ENCODE measurements at places on chromosomes 4 and X.

GRCh38 chrX:129495900-129496299 is 27.4 kb downstream of the SMARCA1 start:
- no peak for DNase-seq

- DNase-seq = no peak
Observed at GRCh38 chr4:48795108-48795507, 15.0 kb upstream of the FRYL start.

DNA sequence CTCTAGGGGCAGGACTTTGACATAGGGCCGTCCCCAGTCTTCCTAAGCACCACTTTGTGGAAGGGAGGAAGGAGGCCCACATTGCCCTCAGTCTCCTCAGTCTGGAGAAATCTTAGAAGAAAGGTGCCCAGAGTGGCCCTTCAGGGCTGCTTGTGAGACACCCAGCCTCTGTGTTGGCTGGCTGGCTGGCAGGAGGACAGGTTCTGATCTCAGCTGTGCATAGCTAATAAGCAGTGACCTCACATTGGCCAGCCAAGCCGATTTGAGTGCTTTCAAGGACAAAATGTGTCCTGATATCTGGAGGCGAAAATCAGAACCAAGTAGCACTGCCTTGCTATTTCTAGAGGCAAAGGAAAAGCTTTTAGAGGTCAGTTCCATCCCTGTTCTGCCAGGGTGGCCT is 211.5 kb downstream of the BCOR start:
- DNase-seq = no peak

DNA sequence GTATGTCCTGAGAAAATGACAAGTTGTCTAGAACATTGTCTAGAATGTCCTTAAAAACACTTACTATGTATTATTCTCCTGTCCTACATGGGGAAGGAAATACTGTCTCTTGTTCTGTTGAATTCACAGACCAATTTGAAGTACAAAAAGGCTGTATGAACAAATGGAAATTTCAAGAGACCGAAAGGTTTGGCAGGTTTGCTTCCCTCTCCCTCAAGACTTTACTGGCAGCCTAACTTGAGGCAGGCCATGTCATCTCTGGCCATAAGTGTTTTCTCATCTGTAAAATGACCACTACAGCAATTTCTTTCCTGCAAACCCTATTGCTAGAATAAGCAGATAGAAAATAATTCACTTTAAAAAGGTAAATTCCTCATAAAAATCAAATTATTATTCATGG is 191.2 kb upstream of the BMP3 start:
- DNase-seq = no peak

DNA sequence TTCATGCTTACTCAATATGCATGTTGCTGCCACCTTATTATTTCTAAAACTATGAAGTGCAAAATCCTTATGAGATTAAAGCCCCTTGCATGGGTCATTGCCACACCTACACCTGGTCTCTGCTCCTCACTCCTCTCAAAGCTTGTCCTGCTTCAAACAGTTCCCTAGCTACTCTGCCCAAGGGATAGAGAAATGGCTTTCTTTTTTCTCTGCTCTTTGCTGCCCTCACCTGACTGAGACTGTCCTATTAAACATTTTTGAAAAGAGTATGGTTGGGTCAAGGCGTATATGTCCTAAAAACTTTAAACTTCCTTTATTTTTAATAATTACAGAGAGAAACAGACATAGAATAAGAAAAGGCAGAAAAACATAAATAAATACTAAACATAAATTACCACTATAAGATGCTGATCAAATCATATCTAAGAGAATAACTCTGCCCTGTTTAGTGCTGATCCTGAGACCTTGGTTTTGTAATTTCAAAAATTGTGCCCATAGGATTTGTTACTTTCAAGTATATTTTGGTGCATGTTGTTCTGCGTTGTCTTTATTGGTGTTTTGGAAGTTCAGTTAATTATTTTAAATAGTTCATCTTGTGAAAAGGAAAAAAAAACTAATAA is 704.9 kb upstream of the PABPC4L start:
- DNase-seq = peak; percentile 22

GRCh38 chr4:74675673-74676279 is 118.5 kb downstream of the BTC start:
- DNase-seq = peak; percentile 34

DNA sequence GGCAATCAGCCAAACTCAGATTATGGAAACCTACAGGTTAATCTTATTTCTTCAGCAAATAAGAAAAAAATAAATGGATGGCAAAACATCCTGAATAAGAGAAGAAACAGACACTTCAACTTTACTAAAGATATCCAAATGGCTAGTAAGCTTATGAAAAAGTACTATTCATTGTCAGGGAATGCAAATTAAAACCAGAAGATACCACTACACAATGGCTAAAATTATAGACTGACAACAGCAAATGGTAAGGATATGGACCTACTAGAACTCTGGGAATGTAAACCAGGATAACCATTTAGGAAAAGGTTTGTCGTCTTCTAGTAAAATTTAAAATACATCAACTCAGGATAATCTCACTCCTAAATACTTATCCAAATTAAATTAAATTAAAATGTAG is 24.3 kb downstream of the GRSF1 start:
- no peak for DNase-seq

- no peak for DNase-seq
Observed at GRCh38 chrX:78573630-78574029, 85.5 kb downstream of the RTL3 start.

DNA sequence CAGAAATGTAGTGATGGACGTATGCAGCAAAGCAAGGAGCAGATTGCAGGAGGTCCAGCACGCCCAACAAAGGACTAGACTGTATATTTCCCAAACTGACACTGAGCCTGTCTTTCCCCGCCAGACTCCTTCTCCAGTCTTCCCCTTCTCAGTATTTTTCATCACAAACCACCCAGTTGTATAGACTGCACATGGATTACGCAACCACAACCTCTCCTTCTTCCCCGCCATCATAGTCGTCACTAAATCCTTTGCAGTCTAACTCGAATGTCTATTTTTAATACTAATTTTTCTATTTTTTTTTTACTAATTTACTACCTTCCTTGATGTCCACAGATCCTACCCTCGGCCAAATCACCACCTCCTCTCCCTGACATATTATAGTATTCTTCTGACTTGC is 105.4 kb downstream of the MTNR1A start:
- no peak for DNase-seq

DNA sequence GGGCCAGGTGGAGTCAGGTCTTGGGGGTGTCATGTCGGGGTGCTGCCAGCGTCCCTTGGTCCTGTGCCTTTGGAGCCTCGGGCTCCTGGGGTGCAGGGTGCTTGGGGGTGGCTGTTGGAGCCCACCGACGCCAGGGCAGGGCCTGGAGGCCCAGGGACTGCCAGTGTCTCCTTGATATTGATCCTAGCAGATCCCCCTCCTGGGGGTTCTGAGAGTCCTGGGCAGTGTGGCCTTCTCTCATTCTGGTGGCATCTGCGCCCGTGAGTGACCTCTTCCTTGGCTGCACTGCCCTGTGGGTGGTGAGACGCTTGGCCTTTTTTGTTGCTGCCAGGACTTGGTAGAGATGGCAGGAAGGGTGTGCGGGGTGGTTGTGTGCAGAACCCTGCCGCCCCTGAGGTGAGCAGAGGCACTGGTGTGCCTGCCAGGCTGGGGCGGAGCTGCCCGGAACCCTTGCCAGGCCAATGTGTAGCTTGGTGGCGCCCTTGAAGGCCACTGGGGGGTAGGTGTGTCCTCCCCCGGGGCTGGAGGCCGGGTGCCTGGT is 7.0 kb downstream of the NAT8L start:
- no peak for DNase-seq

DNA sequence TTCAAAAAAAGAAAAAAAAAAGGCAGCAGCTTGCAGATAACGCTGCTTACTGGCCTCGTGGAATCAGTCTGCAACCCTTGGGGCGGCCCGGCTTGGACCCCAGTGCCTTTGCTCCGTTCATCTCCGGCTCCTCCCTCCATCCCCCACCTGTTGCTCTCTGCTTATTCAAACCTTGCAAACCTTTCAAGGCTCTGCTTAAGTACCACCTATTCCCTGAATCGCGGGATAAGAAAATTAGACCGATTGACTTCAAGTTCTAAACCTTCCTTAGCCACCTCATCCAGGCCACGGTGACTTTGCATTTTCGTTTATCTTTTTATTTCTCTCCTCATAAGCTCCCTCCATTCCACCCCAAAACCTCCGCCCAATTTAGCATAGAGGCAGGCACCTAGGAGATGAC is 1.4 kb upstream of the PHKA1 start:
- DNase-seq = no peak

DNA sequence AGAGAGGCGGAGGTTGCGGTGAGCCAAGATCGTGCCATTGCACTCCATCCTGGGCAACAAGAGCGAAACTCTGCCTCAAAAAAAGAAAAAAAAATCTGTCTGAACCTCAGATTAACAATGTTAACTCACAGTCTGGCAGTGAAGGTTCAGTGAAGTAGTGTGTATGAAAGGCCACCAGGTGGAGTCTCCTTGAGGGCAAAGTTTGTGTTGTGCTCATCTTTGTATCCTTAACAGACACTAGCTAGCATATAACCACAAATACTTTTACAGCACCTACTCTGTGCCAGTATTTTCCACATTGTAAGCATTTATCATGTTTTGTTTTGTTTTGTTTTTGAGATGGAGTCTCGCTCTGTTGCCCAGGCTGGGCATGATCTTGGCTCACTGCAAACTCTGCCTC is 46.0 kb upstream of the MGST2 start:
- DNase-seq = no peak

- DNase-seq = no peak
Observed at GRCh38 chr4:142160509-142160908, 524.1 kb downstream of the IL15 start.

- DNase-seq = no peak
Observed at GRCh38 chr4:141124224-141124623, 9.0 kb downstream of the RNF150 start.

GRCh38 chr4:10040049-10040892 is 19.0 kb upstream of the SLC2A9 start:
- DNase-seq = no peak

DNA sequence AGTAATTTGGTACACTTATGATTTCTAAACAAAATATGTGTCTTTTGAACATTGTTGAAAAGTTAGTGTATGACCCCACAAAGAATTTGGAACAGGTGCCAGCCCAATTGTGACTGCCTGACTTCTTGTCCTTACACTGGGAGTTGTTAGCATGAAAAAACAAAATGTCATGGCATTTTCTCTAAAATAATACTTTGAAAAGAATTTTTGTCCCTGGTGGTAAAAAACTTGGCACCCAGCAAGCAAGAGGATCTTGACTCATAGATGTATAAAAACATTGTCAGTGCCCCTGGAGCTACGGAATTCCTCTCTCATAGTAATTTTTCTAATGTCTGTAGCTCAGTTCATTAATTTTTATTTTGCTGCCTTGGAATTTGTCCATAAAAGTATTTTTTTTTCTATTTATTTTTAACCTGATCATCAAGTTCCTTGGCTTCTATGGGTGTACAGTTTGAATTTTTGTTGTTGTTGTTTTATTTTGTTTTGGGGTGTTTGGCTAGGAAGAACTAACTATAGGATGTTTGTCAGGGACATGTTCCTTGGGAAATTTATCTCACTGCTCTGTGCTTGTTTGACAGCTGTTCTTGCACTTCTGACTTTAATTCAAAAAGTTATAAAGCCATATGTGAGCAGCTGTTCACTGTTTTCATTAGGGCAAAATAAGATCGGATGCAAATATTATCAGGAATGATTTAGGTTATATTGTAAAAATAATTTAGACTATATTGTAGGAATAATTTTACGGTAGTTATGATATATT is 95.4 kb upstream of the NUDT6 start:
- no peak for DNase-seq

DNA sequence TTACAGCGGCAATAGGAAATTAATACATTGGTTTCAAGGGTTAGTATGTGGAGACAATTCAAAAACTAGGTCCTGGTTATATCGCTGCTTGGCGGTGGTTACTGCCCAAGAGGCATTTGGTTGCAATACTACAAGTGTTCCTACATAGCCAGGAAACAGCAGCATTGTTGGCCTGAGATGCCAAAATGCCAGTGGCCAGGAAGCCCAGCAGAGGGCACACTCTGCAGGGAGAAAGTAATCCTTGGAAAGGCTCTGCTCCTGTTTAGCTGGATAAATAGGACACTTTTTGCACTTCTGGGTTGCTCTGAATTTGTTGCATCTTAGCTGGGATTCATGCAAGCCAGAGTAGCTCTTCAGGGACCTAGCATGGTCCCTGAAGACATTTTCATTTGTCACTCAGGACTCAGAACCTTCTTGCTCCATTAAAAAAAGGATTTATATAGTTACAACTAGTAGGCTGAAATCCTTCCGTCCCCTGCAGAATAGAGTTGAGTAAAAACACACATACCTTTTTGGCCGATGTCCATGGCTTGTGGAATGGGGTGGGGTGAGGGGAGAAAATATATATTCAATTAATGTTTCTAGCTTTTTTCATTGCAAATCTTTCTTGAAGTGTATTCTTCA is 8.1 kb upstream of the GPR119 start:
- DNase-seq = peak; percentile 29

GRCh38 chrX:56503941-56504673 is 59.3 kb upstream of the UBQLN2 start:
- no peak for DNase-seq

GRCh38 chr4:182307746-182308145 is 64.5 kb downstream of the TENM3 start:
- no peak for DNase-seq

DNA sequence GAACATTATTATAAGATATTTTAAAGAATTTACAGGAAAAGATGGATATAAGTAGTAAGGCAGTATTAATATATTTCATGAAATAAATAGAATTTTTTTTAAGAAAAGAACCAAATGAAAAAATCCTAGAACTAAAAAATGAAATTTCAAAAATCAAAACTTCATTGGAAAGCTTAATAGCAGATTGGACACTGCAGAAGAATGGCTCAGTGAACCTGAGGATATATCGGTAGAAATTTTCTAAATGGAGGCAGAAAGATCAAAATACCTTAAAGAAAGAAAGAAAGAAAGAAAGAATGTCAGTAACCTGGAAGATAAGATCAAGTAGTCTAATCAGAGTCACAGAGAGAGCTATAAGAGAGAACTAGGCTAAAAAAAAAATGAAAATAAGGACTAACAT is 21.3 kb upstream of the FAM13A start:
- no peak for DNase-seq
